ENCODE measurements at places on chromosomes 1 and 21.
A peak's percentile ranks its signal among the peaks of the same experiment; 100 is the strongest.

DNA sequence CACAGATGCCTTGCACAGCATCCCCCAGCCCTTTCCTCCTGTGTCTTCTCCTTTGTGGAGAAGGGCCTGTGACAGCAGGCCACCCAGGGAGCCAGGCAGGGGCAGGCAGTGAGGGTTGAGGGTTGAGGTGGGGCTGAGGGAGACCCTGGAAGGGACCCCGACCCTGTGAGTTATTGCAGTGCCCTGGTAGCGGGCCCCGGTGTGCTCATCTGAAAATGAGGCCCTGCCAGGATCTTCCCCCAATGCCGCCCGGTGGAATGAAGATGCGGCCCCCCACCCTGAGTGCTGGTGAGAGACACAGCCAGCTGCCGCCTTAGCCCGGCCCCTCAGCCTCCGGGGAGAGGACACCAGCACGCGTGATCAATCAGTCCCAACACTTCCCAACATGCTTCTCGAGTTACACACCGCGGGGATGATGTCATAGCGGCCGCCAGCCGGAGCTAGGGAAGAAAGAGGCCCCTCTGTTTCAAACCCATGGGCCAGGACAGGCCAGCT is 36.2 kb upstream of the ACTRT2 start:
- no peak for DNase-seq

DNA sequence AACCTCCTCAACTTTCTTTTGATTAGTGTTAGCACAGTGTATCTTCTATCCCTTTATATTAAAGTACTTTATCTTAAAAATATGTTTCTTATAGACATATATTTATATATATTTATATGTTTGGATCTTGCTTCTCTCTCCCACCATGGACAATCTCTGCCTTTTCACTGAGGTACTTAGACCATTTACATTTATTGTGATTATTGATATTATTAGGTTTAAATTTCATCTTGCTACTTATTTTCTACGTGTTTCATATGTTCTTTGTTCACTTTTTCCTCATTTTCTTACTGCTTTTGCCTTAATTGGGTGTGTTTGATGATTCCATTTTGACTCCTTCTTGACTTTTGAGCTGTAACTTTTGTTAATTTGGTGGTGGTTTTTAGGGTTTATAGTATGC is 70.7 kb downstream of the POFUT2 start:
- DNase-seq, result no peak

DNA sequence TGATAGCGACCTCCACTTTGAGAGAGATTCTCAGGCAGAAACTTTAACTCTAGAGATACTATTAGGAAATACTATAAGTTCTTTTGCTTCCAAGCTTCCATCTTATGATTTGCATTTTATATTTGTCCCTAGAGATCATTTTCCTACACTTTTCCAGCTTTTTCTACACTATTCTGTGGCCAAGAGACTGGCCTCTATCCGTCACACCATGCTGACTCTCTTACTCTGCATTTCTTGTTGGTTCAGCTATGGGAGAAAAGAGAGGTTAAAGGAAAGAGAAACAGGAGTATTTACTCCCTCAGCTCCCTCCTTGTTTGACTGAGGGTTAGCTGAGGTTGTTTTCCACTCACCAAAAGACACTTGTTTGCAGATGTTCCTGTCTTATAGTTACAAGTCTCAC is 665.6 kb upstream of the CXADR start:
- no peak for DNase-seq

DNA sequence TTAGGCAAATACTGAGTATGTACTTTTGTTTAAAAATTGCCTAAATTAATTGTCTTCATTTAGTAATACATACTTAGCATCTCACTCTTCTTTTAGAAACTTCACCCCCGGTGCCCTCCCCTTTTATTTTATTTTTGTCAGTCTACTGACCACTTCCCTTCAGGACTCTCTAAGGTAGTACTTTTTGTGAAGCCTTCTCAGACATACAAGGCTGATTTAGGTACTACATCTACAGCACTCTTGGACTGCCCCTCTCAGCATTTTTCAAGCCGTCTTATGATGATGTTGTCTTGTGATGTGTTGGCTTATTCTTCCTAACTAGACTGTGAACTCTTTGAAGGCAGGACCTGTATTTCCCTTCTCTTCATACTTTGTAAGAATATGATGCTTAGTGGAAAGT is 24.7 kb downstream of the RPS6KC1 start:
- DNase-seq, result no peak

DNA sequence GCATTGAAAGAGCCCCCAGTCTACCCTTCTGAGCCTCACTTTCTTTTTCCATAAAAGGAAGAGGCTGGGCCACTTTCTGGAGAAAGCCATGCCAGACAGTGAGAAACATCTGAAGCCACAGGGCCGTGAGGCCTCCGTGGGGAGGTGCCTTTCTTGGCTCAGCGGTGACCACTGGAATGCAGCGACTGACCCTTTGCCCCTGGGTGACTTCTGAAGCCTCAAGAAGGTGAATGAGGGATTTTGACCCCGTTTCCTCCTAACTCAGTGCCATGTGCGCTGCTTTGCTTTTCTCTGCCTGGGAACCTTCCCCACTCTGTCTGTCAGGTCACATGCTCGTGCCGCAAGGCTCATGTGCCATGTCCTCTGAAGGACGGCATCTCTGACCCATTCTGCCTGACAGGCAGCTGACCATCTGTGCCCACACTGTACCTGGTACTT is 44.7 kb upstream of the A3GALT2 start:
- DNase-seq, result no peak

DNA sequence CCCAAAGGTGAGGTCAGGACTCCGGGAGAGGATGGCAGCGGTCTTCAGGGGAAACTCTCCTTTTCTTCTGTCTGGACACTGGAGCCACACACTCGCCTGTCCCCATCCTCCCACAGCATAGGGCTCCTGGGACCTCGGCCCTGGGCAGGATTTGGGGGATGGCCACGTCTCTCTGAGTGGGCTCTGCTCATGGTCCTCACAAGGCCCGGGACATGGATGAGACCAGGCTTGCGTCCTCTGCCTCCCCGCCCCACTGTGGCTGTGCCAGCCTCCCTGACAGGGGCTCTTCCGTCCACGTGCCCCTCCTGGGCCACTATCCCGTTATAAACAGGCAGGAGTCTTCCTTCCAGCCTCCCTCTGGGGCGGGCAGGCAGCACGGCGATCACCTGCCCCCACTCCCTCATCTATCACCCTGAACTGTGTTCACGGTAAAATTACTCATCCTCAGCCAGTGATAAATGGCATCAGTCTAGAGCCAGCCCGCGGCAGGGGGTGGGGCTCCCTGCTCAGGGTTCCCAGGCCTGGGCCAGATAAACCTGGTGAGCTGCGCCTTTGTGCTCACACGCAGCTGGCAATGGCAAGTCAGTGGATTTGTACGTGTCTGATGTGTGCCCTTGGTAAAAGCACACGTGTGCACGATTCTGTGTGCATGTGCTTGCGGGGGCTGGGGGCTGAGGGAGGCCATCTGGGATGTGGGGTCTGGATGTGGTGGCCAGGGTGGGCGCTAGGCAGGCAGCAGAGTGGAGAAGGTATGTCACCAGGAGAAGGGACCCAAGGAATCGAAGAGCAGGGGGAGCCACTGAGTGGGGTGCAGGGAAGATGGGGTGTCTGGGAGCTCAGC is 12.6 kb upstream of the SAMD11 start:
- no peak for DNase-seq

DNA sequence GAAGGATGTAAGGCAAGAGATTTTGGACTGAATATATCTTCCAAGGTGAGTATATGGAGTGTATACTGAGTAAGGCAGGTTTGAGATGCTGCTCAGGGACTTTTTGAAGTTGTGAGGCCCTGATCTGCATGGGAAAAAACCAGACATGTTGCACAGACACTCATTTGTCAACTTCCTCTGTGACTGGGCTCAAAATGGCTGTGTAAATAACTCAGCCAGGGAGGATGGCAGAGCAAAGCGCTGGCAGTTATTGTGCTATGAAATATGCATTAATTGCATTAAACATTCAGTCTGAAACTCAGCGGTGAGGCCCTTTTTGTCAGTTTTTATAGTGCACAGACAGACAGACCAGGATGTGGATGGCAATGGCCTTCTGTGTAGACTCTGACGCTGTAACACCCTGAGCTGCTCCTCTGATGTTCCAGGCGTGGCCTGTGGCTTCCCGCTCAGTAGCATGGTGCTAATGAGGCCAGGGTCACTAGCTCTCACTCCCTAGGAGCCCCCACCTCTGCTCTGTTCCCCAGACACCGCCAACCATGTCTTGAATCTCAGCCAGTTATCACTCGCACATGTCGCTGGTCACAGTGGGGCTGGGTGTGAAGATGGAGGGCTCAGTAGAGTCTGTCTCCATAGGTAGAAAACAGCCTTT is 307.0 kb upstream of the PROX1 start:
- no peak for DNase-seq

GRCh38 chr21:40714536-40714935 is 132.4 kb downstream of the DSCAM start:
- DNase-seq, result no peak

DNA sequence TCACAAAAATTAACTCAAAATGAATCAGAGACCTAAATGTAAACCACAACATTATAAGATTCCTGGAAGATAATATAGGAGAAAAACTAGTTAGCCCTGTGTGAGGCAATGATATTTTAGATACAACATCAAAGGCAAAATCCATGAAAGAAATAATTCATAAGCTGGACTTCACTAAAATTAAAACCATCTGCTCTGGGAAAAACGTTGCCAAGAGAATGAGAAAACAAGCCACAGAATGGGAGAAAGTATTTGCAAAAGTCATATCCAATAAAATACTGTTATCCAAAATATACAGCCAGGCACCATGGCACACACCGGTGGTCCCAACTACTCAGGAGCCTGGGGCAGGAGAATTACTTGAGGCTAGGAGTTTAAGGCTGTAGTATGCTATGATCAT is 70.3 kb downstream of the SYF2 start:
- DNase-seq, result no peak

DNA sequence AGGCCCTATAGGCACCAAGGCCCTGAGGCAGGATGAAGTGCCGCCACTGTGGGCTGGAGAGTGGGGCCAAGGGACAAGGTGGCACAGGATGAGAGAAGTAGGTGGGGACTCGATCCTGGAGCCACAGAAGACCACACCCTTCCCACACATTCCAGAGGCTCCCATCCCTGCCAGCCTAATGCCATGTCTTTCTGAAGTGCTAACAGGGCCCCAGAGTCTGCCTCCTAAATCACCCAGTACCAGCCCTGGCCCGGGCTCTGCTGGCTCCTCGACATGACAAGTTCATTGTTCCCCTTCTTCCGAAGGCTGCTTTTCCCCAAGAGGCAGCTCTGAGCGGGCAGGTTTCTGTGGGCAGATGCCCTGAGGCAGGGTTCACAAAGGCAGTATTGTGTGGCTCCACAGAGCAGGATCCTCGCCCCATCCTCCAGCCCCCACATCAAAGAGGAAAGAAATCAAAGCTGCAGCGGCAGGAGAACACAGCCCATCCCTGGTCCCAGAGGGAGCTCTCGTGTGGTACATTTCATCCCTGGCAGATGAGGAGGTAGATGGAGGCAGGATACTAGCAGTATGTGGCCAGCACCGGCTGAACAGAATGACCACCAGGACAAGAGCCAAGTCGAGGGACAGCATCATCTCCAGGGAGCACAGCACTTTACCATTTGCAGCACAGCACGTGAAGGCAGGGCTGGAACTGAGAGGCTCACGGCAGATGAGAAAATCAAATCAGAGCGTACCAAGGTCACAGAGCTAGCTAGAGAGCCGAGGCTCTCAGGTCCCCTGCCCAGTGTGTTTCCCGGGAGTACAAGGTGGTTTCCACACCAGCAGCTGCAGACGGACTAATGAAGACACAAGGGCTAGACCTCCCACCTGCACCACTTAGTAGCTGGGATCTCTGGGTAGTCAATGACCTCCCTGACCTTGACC is 64.8 kb downstream of the SYF2 start:
- no peak for DNase-seq

DNA sequence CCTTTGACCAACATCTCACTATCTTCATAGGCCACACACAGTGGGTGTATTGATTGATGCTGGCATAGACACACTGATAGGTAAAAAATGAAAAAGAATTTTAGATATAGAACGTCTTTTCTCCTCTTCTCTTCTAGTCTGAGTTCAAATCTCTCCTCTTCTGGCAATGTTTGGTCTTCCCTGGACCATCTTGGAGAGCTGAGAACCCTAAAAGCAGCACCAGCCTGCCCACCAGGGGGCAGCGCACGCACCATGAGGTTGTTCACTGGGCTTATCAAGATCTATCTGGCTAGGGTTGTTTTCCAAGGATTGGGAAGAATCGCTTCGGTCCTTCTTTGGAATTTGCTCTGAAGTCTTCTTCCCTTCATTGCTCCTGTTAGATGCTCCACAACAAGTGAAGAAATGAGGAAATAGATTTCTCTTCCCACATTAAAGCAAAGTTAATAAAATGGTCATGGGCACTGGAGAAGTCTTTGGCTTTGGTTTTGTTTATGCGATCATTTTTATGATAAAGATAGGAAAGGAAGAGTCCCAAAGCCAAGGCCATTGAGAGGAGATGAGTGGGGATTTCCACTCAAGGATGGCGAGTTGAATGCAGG is 104.0 kb upstream of the OLIG2 start:
- DNase-seq, result no peak

- DNase-seq, result no peak
Observed at GRCh38 chr21:33112151-33112550, 42.2 kb downstream of the OLIG1 start.

GRCh38 chr1:21007876-21008275 is 168.8 kb downstream of the EIF4G3 start:
- DNase-seq, result no peak

GRCh38 chr1:9505143-9505542 is 34.1 kb upstream of the SLC25A33 start:
- DNase-seq, result no peak

DNA sequence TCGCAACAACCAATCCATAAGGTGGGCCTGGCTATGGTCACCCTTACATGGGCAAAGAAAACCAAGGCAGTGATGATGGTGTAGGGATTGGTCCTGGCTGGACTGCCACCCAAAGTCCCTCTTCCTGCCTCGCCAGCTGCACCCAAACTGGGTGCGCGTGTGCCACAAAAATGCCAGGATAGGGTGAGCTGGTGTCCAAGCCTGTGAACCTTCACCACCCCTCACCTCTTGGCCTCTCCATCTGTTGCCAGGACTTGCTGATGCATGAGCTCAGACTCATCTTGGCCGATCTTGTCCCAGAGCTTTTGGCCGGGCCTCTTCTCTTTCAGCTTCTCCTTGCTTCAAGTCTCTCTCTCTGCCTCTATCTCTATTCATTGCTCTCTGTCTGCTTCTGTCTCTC is 41.8 kb downstream of the FOXD2 start:
- no peak for DNase-seq

GRCh38 chr21:28522014-28522799 is 470.5 kb downstream of the LTN1 start:
- no peak for DNase-seq

- no peak for DNase-seq
Observed at GRCh38 chr21:27595716-27596115, 628.8 kb upstream of the ADAMTS5 start.

- no peak for DNase-seq
Observed at GRCh38 chr1:206911064-206911663, 10.6 kb downstream of the FCMR start.

DNA sequence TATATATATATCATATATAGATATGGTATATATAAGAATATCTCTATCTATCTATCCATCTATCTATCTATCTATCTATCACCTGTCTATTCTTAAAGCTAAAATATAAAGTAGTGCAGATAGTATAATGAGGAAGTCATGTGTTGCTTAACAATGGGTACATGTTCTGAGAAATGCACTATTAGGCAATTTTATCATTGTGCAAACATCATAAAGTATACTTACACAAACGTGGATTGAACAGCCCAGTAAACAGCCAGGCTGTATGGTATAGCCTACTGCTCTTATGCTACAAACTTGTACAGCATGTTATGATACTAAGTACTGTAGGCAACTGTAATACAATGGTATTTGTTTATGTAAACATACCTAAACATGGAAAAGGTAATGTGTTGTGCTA is 621.0 kb upstream of the NCAM2 start:
- DNase-seq, result no peak

- DNase-seq, result peak; percentile 29
Observed at GRCh38 chr21:46097336-46098293, at the start of gene COL6A2. TSS of gene COL6A2 (plus strand) at chr21:46098112.

Measured in stimulated activated CD8-positive, alpha-beta memory T cell treated with anti-CD3 and anti-CD28 coated beads, Interleukin-7, amount 100 ng/mL, for 1 hour (primary cell).